GM23338 (cell line): ENCODE measurements at places on chromosomes 13 and 19.
A peak's percentile ranks its signal among the peaks of the same experiment; 100 is the strongest.

GRCh38 chr19:18168673-18169381 is 4.8 kb upstream of the IFI30 start:
- DNase-seq, result no peak

GRCh38 chr13:48652851-48653471 is 768 bp upstream of the CYSLTR2 start:
- no peak for DNase-seq

GRCh38 chr19:36214386-36215275 is at the start of the genes ZNF146 and ZNF565:
Gene ZNF146, plus strand, starts transcription at chr19:36215106. Its CDS starts 21,335 bp downstream, at chr19:36236441.
Gene ZNF565, minus strand, starts transcription at chr19:36214665. Its CDS starts 12,680 bp downstream, at chr19:36201985.
- DNase-seq, result peak; percentile 100

GRCh38 chr19:28051047-28051446 is 1161.9 kb downstream of the UQCRFS1 start:
- no peak for DNase-seq

DNA sequence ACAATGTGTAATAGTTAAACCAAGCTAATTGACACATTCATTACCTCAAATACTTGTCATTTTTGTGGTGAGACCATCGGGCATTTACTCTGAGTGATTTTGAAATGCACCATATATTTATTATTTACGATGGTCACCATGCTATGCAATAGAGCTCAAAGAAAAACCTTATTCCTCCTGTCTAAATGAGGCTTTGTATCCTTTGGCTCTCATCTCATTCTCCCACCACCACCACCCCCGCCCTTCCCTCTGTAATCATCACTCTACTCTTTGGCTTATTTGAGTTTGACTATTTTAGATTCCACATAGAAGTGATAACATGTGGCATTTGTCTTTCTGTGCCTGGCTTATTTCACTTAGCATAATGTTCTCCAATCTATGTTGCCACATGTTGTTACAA is 124.9 kb downstream of the CYSLTR2 start:
- no peak for DNase-seq

- DNase-seq, result peak; percentile 10
These were observed 11.0 kb upstream of the ZNF573 start for GRCh38 chr19:37790244-37790925.

GRCh38 chr13:59677966-59678814 is 485.5 kb downstream of the DIAPH3 start:
- peak; percentile 78 for DNase-seq

DNA sequence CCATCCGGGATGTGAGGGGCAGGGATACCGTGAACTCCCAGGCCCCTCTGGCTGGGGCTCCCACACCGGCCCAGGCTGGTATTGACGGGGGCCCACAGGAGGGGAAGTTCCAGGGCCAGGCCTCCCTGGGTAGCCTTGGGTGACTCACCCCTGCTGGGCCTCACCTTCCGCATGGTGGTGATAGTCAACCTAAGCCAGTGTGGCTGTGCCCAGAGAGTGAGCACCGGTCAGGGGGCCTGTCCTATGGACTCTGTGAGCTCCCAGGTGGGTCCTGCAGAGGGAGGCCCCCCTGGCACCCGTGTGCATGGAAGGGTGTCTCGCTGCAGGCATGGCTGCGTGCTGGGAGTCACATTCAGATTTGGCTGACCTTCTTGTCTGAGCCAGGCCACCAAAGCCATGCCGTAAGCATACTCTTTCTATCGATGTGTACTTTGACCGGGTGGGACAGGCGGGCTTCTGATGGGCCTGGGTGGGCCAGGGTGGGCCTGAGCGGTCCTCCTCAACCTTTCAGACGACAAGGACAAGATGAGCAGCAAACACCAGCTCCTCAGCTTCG is 27.6 kb downstream of the DHX34 start:
- no peak for DNase-seq

DNA sequence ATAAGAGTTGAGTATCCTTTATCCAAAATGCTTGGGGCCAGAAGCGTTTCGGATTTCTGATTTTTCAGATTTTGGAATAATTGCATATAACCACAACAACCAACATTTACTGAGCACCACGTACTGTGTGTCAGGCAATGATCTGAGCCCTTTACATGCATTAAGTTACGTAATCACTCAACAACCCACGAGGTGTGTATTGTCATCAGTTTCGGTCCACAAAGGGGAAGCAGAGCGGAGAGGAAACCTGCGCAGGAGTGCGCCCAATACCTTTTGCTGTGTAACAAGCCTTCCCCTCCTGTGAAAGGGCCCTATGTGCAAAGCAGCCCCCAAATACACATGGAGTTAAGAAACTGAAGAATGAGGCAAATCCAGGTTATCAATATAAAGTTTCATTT is 20.7 kb upstream of the NLRP12 start:
- no peak for DNase-seq

- DNase-seq, result peak; percentile 44
These were observed 400 bp upstream of the SERP2 start for GRCh38 chr13:44373247-44373600.

- DNase-seq, result no peak
These were observed 13.7 kb upstream of the SIGLEC10 start for GRCh38 chr19:51431124-51431523.

DNA sequence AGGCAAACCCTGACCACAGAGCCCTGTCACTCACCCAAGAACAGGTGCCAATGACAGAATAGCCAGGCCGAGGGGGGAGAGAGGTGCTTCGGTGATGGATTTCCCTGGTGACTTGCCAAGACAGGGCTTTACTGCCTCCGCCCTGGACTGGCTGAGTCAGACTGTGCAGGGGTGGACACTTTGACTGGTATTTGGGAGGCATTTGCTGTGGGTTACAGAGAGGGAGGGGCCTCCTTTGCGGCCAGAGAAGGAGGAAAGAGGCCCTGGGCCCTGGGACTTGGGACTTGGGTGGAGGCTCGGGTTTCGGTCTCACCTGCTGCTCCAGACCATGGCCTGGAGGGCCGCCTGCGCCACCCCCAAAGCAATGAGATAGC is 4.6 kb upstream of the EPS8L1 start:
- DNase-seq, result no peak

- DNase-seq, result peak; percentile 24
These were observed 80.2 kb downstream of the SHISA2 start for GRCh38 chr13:25971459-25972145.

DNA sequence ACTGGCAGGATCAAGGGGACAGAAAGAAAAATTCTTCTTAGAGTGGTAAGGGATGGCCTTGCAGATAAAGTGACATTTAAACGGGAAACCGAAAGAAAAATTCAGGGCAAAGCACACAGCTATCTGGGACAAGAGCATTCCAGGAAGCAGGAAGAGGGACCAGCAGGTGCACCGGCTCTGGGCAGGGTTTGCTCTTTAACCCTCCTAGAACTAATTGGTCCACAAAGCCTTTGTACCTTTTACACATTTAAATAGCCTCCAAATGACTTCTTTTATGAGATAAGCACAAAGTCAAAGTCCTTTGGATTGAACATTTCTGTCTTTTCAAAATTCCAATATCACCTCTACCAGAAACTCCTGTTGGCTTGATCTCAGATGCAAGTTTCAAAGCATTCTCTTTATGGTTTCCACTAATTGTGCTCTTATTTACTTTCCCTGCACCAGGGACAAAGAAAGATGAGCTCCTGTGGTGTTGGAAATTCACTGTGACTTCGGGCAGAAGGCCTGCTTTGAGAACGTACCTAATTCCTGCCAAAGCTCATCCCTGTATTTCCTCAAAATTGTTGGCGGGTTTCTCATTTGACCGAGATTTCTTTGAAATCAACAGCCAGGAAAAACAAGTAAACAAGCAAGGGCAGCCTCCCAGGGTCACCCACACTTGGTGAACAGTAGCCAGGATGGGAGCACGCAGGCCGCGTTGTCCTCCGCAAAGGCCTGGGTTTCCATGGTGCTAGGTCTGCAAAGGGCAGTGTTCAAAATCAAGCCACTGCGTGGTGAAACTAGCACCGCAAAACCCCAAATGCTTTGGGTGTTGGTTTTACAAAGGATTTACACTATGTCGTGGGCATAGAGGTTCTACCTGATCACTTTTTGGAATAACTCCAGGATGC is 98.6 kb downstream of the IRS2 start:
- no peak for DNase-seq

- DNase-seq, result no peak
These were observed 165.8 kb downstream of the KCTD12 start for GRCh38 chr13:76720416-76720815.

DNA sequence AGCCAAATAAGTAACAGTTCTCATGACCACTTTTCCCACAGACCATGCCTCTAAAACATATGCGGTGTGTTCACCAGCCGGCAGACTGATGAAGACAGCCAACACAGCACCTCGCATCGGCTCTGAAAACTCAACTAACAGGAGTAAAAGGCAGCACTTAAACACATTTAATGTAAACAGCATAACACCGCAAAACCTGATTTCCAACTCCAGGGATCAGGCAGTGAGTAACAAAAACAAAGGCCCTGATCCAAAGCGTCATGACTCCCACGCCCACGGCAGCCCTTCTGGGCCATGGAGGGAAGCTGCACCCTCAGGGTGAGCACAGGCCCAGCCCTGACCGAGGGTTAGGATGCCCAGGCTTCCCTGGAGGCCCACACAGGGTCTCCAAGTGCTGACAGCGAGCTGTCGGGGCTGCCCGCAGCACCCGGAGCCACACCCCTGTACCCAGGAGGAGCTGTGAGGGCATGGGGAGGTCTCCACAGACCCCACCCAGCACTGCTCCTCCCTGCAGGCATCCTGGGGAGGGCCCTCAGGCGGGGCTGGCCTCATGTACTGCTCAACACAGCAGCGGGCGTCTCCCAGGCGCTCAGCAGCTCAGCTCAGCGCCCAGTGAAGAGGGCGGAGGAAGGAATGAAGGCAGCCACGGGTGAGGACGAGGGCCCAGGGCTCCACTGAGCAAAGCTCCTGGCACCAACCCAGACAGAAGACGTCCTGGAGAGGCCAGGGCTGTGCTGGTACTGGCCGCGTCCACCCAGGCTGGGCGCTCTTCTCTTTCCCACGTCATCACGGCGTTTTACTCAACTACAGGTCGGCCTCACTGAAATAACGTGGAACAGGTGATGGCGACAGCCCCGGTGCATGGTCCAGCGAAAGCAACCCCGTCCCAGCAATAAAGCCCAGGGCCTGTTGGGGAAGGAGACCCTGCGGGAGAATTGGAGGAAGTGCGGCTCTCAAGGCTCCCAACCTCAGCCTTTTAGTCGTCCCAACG is 53.7 kb downstream of the RASA3 start:
- no peak for DNase-seq

- no peak for DNase-seq
These were observed 40.5 kb upstream of the DCT start for GRCh38 chr13:94520001-94520400.
